ENCODE measurements at places on chromosomes 1 and 21.

DNA sequence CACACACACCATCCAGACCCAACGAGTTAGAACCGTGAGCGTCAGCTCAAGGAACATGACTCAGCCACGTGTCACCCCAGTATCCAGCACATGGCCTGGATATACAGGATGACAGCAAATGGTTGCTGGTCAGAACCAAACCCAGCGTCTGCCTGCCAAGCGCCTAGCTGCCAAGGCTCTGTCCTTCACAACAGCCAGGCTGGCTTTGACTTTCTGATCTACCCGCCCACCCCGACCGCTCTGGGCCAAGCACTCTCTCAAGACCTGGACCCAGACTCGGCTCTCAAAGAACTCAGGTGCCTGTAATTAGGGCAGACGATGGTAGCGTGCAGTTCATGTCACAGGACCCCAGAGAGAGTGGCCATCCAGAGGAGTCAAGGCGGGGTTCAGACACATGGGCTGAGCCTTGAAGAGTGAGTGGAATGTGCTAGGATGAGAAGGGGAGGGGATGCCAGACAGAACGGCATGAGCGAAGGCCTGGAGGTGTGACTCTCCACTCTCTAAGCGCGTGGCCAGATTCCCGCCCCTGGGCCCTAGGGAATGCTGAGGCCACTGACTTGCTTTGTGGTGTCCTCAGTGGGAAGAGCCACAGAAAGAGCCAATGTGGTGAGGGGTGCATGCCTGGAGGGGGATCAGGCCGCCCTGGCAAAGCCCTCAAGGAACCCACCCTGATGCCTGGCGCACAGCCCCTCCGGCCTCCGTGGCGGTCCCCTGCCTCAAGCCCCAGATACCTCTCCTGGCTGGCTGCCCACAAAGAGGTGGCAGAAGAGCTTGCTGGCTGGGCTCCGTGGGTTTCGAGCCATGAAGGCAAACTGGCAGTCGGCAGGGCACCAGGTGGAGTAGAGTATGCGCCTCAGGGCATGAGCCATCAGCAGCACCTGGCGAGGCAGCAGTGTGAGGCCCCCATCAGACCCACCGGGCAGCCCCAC lies 7.0 kb downstream of the SH2D5 start:
- no peak for DNase-seq

GRCh38 chr1:243831463-243831862 lies 18.6 kb downstream of the AKT3 start:
- DNase-seq = no peak

- no peak for DNase-seq
These were observed 132.5 kb downstream of the PEX14 start for GRCh38 chr1:10607228-10607627.

DNA sequence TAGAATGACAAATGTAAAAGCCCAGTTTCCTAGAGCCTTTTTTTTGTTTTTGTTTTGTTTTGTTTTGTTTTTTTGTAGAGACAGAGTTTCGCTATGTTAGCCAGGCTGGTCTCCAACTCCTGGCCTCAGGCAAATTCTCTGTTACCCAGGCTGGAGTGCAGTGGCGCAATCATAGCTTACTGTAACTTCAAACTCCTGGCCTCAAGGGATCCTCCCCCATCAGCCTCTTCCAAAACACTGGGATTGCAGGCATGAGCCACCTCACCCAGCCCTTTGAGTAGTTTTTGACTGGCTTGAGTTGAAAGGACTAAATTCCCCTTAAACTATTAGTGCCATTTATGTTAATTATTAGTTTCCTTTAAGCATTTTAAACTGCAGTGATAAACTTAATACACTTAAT lies 28.8 kb upstream of the ZBTB18 start:
- DNase-seq = no peak

DNA sequence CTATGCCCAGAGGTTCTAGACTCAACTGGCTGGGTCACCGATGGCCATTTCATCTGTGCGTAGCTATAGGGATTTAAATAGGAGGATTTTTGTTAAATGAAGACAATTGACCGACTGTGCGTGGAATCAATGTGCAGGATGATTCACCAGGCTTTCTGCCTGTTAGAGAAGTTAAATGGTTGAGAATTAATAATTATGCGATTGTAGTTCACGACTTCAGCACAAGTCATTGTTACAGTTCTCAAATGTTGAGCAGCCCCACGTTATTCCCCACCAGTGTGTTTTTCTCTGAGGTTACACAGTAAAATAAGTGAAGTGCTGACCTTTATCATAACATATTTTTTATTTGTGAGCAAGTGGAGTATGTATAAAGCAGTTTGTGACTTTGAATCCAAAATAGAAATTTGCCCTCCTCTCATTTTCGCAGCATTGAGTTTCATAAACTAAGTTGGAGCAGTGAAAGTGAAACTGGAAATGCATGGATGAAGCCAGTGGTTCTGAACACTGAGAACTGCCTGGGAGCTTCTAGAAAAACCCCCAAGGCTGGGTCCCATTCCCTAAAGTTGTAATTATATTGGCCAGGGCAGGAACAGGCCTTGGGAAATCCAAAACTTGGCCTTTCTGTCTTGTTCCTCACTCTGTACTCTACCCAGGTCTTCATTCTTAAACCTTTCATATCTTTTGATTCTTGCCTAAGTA lies 102.6 kb downstream of the GALNT2 start:
- DNase-seq = peak; percentile 67

- DNase-seq = peak; percentile 41
These were observed 797 bp downstream of the CC2D1B start for GRCh38 chr1:52365071-52365745.

GRCh38 chr1:208298593-208299269 lies 54.5 kb upstream of the PLXNA2 start:
- DNase-seq = no peak

DNA sequence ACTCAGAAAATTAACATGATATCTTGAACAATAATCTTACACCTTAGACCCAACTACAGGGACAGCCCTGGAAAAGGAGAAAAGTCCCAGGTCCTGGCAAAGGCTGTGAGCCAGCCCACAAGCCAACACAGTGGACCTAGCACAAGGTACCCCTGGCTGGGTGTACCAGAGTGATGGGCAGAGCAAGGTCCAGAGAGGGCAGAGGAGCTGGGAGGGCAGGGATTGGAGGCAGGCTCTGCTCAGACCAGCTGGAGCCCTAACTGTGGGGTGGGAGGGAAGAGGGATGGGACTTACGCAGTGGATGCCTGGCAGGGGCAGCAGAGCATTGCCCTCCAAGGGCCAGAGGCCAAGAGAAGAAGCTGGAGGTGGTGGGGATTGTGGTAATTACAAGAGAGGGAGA lies 101.6 kb downstream of the KCND3 start:
- no peak for DNase-seq

- DNase-seq = no peak
These were observed 16.4 kb downstream of the ATP1A2 start for GRCh38 chr1:160131803-160132565.

- no peak for DNase-seq
These were observed 52.2 kb downstream of the PLA2G4A start for GRCh38 chr1:186880982-186881381.

DNA sequence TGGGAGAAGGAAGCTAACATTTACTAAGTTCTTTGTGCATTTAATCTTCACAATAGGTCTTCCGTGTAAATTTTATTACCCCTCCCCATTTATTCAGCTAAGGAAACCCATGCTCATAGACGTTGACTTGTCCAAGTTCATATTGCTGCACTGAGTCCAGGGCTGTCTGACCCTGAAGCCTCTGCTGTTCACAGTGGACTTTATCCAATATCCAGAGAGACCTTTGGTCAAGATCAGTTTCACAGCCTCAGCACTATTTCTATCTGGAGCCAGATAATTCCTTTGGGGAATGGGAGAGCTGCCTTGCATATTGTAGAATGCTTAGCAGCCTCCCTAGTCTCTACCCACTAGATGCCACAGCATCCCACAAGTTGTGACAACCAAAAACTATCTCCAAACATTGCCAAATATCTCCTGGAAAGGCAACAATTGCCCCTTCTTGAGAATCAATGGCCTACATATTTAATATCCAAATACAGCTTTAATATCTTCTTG lies 26.4 kb downstream of the ILDR2 start:
- DNase-seq = no peak

- DNase-seq = no peak
These were observed 43.8 kb downstream of the BATF3 start for GRCh38 chr1:212655668-212656440.

GRCh38 chr1:205301205-205301821 lies 20.2 kb downstream of the NUAK2 start:
- no peak for DNase-seq

GRCh38 chr1:246779561-246780175 lies 55.5 kb downstream of the SCCPDH start:
- DNase-seq = no peak

DNA sequence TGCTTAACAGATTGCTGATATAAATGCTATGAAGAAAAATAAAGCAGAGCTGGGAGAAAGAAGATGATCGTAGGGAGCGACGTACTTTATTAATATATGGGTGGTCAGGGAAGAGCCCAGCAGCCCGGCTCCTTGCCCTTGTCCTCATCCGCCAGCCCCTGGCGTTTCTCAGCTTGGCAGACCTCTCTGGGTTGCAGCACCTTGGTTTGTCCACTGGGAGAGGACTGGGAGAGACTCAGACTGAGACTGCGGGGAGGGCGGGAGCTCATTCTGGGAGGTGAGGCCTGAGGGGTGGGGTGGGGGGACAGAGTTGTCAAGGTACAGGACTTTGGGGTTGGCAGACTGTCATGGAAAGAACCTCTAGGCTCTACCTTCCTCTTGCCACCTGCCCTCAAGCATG lies 3.3 kb upstream of the S100A3 start:
- DNase-seq = no peak

- no peak for DNase-seq
These were observed 58.0 kb downstream of the NUF2 start for GRCh38 chr1:163379801-163380200.

DNA sequence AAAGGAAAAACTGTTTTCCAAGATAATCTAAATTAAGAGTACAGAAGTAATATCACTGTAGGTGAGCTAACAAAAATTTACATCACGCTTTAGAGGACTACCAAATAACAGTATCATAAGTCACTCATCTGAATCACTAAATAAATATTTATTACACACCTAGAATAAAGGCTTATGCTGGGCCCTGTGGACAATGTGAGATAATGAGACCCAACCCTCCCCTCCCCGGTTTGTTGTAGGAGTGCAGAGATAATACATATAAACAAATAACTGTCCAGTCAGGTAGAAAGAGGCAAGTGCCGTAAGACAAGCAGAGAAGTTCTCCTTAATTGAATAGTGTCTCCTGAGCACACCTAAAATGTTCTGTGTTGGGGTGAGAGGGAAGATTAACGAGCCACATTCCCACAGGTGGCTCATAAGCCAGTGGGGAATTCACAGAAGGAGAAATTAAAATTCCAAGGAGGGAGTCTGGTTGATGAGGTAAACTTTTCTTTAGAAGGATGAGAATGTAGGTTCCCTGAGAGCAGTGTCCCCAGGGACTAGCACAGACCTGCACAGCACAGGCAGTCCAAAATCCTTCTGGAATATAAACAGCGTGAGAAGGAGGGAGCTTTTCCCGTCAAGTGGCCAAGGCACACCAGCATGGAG lies 241.4 kb downstream of the NFIA start:
- no peak for DNase-seq

DNA sequence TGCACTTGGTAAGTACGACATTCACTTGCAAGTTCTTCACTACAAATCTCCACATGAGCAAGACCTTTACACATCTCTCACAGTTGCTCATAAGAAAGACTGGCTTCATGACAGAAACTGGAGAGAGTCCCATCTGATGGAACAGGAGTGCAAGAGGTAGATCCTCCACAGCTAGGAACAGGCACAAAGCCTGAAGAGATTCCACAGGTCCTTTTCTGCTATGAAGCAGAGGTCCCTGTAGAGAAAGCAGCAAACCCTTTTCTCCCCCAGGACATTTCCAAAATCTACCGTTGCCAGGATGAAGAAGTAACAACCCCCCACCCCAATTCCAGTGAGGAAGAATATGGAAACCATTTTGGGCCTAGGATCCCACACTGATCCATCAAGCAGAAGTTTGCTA lies 47.3 kb downstream of the EIF4G3 start:
- no peak for DNase-seq

DNA sequence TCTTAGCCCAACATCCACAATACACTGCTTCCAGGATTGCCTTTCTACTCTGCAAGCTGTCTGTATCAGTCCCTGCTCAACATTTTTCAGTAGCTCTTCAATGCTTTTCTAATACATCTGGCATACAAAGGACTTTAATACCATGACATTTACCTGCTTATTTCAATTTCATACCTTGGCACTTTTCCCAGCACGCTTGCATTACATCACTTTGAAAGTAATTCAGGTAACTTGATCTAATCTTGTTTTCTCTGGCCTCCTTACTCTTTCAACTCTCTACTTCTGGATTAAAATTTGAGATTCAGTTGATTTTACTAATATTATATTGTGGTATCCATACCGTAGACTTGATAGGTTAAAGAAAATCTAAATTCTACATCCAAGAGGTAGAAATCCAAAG lies 103.0 kb downstream of the PTGS2 start:
- no peak for DNase-seq

DNA sequence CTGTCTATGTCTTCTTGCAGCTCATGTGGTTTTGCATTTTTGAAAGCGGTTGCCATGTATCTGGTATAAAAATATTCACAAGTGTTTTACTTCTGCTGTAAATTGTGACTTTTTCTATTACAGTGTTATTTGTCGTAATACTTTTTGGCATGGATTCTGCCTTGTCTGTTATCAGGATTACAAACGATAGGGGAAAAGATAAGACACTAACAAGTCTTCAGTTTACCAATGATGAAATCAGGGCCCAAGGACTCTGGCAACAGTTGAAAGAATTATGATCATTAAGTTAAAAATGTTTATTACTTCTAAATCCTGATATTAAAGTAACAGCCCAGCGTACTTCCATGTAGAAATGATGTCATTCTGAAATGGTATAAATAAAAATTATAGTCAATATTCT lies 298.8 kb downstream of the KIF26B start:
- no peak for DNase-seq

GRCh38 chr1:231187571-231187970 lies 25.7 kb downstream of the TRIM67 start:
- DNase-seq = no peak

- no peak for DNase-seq
These were observed 7.0 kb downstream of the EPHX1 start for GRCh38 chr1:225816643-225817538.

DNA sequence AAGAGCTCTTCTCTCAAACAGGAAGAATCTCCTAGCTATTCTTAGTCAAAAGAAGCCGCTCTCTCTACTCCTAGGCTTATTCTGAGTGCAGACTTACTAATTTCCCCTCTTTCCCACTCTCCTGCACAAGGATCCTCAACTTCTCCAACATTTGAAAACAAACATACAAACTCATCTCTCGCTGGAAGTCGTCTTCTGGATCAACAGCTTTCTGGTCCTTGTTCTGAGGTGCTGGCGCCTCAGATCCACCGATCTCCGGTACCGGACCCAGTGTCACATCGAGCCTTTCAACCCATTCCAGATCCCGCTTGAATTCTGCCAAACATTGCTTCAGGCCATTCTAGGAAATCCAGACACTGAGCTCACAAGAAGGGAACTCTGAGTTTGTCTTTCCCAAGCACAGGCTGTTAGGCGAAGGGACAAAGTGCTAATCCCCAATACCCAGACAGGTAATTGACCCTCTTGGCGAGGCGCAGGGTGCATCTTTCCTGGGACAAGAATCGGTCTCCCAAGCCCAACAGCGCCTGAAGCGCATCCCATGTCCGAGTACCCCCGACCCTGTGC lies 696 bp downstream of the EBNA1BP2 start:
- DNase-seq = no peak

Data from thymus (tissue), 14 donors.